ENCODE measurements at places on chromosomes 16 and 17. TPM values are rescaled to one million over a fixed set of nuclear protein-coding genes. Genes with fewer than 3 reads are reported as not detected.
A peak's percentile ranks its signal among the peaks of the same experiment; 100 is the strongest.

APRT gene
- 184 TPM for total RNA-seq

KRTAP2-3 gene
- not detected for total RNA-seq

TBC1D3C gene
- not detected for total RNA-seq

SBK1 gene
- not detected for total RNA-seq

CFAP97D1 gene
- not detected for total RNA-seq

TBC1D3K gene
- not detected for total RNA-seq

PYDC1 gene
- total RNA-seq: not detected

DNA sequence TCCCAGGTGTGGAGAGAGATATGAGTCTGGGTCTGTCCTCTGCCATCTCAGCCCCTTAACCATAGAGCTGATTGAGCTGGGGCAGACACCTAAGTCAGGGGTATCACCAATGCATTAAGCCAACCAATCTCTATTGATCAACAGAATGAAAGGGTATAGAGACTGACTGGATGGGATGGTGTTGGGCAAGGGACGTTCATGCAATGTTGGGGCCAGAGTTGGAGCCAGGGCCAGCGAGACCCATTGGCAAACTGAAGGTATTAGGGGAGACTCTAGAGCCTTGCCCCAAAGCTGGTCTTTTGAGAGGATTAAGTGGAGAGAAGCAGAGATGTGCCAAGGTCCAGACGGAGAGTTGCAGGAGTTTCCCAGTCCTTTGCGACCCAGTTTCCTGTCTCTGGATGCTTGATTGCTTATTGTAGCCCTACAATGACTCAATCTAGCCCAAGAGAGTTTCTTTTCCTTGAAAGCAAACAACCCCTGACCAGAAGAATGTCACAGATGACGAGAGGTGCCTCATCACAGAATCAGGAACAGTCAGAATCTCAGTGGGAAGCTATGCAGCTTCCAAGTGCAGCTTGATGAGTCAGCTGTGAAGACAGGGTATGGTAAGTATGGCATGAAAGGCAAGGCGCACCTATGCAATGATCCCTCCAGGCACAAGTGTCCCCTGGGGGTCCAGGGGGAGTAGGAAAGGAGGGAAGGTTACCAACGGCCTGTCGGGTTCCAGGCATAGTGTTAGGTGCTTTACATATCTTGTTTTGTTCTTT lies 137.2 kb downstream of the UTP18 start:
- DNase-seq: peak; percentile 54

DNA sequence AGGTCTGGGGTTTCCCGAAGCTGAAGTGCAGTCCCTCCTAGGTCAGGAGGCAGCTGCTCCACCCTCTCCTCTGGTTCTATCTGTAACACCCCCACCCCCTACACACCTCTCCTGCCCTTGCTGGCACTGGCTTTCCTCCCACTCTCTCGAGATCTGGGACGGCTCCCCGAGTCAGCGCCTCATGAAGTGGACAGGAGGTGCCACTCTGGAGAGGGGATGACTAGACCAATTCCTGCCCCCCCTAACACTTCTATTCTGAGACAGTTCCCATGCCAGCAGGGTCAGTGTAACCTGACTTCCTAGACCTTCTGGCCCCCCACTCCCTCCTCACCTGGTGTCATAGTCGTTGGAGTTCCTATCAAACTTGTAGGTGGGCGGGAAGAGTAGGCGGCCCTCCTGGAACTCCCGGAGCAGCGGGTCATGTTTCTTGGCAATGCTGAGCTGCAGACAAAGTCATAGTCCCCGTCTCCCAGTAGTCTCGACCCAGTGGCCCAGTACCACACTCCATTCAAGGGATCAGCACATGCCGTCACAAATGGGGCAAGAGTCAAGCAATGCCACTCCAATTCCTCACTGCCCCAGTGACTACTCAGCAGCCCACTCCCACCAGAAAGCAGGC lies 9.7 kb downstream of the INPP5K start:
- no peak for DNase-seq

DNA sequence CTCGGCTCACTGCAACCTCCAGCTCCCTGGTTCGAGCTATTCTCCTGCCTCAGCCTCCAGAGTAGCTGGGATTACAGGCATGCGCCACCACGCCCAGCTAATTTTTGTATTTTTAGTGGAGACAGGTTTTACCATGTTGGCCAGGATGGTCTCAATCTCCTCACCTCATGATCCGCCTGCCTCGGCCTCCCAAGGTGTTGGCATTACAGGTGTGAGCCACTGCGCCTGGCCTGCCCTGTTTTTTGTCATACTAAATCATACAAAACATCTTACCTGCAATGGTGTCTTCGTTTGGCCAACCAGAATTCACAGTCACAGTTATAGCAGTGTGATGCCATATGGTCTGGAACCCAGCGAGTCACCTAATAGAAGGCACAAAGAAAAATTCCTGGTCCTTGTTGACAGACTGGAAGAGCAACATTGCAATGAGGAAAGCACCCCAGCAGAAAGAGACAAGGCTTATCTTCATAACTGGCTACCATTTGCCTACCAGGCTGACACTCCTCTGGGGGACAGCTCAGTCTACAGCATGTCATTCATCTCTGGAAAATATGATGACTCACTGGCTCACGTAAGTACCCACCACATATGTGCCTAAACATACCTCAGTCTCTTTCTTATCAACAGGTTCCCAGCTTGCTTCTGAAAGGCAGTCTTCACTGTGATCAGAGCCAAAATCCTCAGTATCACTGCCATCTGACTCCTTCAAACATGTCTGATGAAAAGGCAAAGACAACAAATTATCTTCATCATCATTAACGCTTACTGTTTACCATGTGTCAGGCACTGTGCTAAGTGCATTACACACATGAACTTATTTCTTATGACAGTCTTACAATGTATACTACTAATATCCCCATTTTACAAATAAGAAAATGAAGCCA lies 4.3 kb upstream of the HSF5 start:
- no peak for DNase-seq

- DNase-seq: peak; percentile 63
Observed at GRCh38 chr16:4506450-4506849, 30.3 kb downstream of the HMOX2 start.

Measured in RPMI7951 (cell line).